GM12892 (cell line): ENCODE measurements at places on chromosomes 7 and 10.
A peak's percentile ranks its signal among the peaks of the same experiment; 100 is the strongest.

DNA sequence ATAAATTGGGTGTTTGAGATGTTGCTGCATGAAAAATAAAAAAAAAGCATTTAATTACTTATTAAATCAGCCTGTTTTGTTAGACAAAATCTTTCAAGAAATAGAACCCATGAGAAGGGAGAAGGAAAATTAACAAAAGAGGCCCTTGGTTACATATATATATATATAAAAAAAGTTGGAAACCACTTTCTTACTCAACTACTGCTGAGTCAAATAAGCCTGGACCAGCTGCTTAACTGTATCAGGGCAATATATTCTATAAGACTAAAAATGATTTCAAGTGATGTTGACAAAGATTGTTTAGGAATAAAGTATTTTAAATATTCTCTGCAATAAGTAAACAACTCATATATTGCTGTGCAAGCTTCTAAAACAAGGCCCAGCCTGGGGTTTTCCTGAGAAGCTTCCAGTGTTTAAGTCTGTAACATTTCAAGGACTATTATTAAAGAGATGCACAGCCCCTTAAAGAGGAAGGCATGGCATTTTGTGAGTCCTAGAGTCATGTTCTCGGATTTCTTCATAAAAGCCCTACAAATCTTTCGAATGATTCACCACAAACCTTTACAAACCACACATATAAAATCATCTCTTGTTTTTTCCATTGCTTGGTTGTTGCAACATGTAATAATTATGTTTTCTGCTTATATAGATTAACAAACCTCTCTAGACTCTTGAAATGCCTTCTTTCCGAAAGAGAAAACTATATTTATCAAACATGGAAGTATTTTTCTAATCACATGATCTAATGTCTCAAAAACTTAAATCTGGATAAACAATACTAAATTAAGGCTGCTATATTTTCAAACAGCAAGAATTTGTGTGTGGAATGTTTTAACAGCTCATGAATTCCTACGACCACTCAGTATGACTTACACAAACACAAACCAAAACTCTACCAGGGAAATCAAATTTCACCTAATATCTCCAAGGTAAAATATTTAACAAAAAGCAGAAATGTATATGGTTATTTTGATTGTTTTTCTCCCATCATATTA is 14.3 kb downstream of the JAZF1 start:
- no peak for DNase-seq

DNA sequence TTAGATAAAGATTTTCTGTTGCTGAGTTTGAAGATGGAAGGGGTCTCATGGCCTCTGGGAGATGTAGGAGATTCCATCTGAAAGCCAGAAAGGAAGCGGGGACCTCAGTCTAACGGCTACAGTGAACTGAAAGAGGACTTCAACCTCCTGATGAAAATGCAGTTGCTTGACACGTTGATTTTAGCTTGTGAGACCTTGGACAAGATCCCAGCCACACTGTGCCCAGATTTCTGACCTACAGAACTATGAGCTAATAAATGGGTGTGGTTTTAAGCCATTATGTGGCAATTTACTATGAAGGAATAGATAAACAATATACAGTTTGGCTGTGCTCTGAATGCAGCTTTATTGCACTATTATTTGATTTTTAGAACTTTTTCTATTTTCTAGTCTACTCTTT is 342.3 kb upstream of the SEMA3D start:
- DNase-seq = no peak

- DNase-seq = no peak
Observed at GRCh38 chr7:40747856-40748255, 613.1 kb downstream of the SUGCT start.

DNA sequence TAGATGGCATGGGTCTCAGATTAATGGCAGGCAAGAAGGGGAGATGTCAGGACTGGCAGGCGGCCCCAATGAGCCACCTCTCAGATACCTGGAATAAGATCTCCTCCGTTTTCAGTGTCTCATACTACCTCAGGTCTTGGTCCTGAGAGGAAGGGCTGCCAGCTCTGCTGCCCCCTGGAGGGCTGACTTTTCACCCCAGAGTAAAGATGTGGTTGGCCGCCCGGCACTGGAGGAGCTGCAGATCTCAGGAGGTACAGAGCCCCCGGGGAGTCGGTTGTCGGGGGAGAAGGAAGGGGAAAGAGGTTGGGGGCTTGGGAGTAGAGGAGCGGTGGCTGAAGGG is 642 bp upstream of the COL13A1 start:
- peak; percentile 46 for DNase-seq

DNA sequence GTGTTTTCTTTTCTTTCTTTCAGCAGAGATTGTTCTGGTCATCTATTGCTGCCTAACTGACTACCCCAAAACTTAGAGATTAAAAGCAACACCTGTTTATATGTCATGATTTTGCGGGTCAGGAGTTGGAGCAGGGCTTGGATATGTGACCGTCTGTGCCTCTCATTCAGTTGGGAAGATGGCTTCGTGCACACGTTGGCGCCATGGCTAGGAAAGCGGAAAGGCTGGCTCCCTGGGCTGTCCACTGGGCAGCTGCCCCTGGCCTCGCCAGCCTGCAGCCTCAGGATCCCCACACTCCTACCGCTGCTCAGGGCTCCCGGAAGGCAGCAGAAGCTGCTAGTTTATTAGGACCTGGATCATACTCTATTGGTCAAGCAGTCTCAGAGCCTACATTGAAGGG is 638.1 kb upstream of the FOXK1 start:
- no peak for DNase-seq

- no peak for DNase-seq
Observed at GRCh38 chr10:23146258-23146657, 45.9 kb upstream of the PTF1A start.

- DNase-seq = no peak
Observed at GRCh38 chr10:50511492-50512213, 112.1 kb downstream of the SGMS1 start.

GRCh38 chr10:70405037-70405824 is 1.3 kb downstream of the EIF4EBP2 start:
- no peak for DNase-seq

DNA sequence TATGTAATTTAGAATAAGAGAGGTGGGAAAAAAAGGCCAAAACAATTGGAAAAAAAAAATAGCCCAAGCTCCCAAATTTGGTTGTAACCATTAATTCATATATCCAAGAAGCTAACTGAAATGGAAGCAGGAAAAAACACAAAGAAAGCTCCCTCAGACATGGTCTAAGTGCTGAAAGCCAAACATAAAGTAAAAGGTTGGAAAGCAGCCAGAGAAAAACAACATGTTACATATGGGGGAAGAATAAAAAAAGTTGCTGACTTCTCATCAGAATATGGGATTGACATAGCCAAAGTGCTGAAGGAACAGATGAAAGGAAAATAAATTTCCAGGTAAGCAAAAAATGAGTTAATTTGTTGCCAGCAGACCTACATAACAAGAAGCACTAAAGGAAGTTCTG is 40.3 kb downstream of the PDZD8 start:
- no peak for DNase-seq

DNA sequence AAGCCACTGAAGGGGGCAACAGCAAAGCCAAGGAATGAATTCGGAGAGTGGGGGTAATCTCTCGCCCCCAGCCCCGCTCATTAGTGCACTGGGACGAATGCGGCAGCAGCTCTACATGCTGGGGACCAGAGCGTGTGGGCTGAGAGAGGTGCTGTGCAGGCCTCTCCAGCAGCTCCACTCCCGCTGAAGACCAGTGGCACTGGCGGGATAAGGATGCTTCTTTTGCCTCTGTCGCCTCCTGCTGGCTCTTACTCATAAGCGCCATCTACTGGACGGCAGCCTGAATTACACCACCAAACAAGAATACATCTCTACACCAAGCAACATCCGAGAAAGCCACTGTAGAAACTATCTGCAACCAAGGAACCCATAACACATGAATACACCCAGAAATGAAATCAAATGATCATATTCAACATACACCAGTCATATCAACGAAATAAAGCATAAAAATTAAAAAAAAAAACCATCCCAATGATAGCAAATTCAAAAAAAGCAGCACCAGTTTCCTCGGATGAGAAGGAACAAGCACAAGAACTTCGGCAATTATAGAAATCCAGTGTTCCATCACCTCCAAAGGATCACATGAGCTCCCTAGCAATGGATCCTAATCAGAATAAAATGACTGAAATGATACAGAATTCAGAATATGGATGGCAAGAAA is 79.0 kb upstream of the TMEM168 start:
- no peak for DNase-seq

GRCh38 chr7:103003004-103003403 is 71.6 kb downstream of the FBXL13 start:
- no peak for DNase-seq

GRCh38 chr10:27624941-27625340 is 120.7 kb downstream of the MKX start:
- no peak for DNase-seq

DNA sequence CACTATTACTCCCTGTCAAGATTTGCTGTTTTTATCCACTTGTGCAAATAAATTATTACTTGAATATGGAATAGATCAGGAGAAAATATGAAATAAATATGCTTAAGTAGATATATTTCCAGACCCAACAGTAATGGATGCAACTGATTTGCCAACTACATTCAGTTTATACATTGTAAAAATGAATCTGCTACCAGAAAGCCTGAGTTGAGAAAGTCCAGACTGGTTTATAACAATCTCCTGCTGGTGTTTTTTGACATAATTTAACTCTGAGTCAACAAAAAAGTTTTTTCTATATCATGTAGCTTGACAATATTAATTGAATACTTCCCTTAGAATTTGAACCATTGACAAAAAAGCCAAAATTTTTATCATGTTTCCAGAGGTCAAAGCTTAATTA is 265.8 kb upstream of the SEMA3D start:
- DNase-seq = no peak

DNA sequence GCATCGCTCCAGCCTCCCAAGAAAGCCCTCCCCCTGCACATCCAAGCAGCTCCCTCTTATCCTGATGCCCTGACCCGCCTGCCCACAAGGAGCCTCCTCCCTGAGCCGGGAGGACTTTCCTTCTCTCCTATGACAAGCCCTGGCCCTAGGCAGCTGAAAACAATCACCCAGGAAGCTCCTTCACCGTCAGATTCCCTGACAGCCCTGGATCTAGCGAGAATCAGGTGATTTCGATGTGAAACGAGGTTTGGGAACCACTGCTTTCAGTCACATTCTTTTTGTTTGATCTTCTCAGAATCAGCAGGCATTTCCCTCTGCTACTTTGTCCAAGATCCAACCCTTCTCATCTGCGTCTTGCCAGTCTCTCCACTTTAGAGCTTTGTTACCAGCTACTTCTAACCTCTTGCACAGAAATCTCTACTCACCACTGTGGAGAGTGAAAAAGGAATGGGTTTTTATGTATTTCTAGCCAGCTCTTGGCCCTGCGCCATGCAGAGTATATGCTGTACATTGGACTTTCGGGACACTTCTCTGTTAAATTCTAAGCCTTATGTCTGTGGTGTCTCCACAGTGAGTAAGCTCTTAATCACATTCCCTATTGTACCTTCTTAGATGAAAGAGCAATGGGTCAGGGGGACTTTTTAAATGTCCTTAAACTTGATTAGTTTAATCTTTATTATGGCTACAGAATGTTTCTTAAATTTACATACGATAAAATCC is 253.2 kb upstream of the C7orf33 start:
- DNase-seq = no peak
